ENCODE measurements at places on chromosomes 4 and X.
A peak's percentile ranks its signal among the peaks of the same experiment; 100 is the strongest.

- DNase-seq: no peak
These were observed 155.5 kb downstream of the INPP4B start for GRCh38 chr4:142690406-142691163.

GRCh38 chr4:169707958-169708643, 49.6 kb downstream of the HPF1 start:
- no peak for DNase-seq

GRCh38 chr4:2461246-2461960, 7.5 kb upstream of the RNF4 start:
- no peak for DNase-seq

DNA sequence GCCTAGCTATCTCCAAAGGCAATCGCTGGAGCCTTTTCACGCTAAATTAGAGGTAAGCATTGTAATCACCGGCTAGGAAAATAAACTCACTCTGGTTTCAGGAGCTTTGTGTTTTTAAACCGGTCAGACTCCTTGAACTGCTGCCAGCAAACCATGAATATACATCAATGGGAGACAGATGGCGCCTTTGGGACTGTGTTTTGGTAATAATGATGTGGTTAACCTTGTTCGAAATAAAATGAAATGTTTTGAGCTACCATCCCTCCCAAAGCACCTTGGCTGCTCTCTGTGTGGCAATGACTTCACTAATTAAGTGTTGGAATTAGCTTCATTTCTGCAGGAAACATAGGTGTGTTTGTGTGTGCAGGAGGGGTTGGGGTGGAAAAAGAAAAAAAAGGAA, 65.3 kb downstream of the CLNK start:
- peak; percentile 100 for DNase-seq

DNA sequence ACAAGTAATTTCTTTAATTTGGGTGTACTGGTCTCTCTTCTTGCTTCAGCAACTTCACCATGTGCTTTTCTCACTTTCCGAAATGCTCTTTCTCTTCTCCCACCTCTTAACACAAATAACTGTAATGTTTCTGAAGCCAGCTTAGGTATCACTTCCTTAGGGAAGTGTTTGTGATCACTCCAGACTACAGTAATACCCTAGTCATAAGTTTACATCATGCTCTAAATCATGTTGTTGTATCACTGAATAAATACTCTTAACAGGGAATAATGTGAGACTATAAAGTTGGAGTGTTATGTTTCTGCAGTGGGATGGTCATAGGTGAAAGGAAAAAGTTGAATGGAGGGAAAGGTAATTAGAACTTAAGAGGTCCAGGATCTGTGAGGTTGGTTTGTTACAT, 712.3 kb downstream of the C4orf33 start:
- no peak for DNase-seq
